ENCODE measurements at places on chromosomes 7 and 10. TPM values are rescaled to one million over a fixed set of nuclear protein-coding genes. Genes with fewer than 3 reads are reported as not detected.

- no peak for DNase-seq
These were observed 23.0 kb upstream of the RET start for GRCh38 chr10:43053825-43054224.

DNA sequence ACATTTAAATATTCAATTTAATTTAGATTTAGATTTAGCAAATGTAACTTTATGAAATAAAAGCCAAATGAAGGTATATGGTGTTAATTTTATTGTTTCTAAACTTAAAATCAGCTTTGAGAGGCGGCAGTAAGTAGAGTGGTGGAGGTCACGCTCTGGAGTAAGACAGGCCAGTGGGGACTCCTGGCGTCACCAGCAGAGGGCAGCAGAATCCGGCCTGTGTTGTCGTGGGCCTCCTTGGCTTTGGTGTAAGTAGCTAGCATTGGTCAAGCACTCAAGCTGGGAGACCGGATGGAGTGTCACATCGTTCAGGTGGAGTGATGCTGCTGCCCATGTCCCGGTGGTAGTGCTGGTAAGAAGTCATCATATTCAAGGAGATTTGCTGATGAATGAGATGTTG is 98.7 kb upstream of the DNAJB6 start:
- no peak for DNase-seq

Gene GIMAP8
- not detected for total RNA-seq

Gene SRRM3
- total RNA-seq = not detected

Gene CUBN
- total RNA-seq = 0.18 TPM

Data from Karpas-422 (cell line).